Activated naive CD4-positive, alpha-beta T cell (primary cell): ENCODE measurements at places on chromosomes 3 and 15.

DNA sequence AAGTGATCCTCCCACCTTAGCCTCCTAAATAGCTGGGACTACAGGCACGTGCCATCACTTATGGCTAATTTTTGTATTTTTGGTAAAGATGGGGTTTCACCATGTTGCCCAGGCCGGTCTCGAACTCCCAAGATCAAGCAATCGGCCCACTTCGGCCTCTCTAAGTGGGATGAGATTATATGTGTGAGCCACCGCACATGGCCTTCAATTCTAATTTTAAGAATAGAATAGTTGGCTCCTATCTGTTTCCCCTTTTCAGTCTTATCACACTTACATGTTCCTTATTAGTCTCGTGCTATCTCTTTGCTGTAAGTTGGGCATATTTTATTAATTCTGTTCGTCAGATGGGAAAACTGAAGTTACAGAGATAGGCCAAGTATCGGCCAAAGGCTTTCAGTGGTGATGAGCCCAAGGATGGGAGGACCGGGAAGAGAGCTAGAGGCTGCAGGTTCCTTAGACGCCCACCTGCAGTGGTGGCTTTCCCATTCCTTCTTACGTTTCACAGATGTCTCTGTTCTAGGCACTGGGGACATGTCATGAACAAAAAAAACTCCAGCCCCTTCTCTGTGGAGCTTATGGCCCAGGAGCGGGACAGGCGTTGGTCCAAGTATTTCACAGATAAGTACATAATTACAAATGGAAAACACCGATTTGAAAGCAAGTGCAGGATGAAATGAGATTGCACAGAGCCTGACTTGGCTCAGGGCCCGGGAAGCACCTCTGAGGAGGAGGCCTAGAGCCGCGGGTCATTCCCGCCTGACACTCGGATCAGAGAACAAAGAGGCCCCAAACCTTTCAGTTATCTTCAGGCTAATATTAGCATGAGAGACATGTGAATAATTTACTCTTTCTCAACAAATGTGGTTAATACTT is 91.1 kb upstream of the KLF13 start:
- no peak for DNase-seq

- DNase-seq, result no peak
Observed at GRCh38 chr15:44308415-44308814, 19.9 kb downstream of the GOLM2 start.

DNA sequence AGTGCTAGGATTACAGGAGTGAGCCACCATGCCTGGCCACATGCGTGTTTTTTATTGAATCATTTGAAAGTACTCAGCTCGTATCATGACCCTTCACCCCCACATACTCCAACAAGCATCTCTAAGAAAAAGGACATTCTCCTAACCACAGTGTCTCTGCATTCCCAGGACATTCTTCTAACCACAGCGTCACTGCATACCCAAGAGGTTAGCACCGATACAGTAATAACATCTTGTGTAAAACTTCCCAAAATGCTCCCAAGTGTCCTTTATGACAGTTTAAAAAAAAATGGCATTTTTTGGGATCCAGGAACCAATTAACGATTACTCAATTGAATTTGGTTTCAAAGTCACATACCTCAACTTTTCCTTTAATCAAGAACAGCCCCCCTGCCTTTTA is 39.6 kb downstream of the FLNB start:
- DNase-seq, result no peak

DNA sequence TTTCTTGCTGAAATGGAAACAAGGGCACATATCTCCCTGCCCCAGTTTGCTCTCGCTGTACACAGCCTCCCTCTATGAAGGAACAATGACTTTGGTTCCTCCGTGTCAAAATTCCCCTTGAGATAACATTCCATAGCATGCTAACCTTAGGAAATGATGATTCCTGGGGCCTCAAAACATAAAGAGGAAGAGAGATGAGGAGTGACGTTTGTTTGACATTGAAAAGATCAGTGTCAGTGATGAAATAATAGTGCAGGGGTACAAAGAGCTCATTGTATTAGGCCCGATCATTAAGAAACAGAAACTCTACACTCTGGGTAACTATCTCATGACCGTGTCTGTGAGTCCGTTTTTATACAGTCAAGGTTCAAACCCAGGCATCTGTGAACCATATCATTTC is 55.2 kb downstream of the ARNT2 start:
- no peak for DNase-seq

DNA sequence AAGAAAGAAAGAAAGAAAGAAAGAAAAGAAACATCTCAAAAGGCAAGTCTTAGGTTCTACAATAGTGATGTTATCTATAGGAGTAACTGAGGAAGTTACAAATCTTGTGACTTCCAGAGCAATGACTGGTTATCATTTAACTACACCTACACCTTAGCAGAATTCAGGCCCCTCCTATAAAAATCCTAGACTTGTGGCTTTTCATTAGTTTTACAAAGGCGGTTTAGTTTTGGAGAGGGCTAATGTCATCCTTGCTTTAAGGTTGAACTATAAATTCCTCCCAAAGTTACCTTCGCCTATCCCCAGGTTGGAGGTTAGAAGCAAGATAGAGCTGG is 4.1 kb upstream of the SCAP start:
- no peak for DNase-seq

DNA sequence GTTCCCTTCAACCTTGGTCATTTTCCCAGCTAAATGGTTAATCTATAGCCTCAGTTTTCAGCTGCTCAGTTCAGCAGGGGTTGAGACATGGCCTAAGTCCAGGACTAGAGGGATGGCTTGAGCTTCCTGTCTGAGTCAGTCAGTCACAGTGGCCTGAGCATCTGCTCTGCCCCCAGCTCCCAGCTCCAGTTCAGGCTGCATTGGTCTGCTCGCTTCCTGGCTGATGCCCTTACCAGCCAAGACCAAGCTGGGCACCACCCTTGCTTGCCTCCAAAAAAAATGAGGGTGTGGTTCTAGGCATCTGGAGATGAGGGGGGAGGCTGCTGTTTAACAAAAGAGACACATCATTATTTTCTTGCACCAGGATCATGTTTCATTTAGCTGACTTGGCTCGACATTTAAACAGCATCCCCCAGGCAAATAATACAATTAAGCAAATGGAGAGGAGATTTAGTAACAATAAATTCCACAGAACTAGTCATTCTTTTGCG is 70.7 kb downstream of the WNT5A start:
- no peak for DNase-seq

DNA sequence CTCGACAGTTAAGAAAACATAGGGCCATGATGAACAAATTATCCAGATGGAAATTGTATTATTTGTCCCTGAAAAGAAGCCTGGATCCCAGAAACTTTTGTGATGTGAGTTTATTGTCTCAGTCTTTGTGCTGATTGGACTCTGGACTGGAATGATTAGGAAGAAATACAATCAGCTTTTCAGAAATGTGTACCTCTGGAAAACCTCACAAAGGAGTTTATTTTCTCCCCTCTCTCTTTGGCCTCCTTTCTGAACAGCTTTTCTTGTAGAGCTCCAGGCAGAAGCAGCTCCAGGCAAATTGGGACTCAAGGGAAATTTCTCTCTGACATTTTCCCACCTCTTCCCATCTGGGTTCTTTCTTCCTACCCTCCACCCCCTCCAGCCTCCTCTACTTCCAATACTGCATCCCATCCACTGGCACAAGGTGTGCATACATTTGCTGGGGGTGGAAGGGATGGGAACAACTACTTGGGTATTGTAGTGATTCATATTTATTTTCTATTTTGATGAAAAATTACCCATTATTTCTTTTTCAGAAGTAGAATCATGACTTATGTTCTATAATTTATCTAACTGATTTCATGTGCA is 119.7 kb downstream of the CD47 start:
- DNase-seq, result no peak

DNA sequence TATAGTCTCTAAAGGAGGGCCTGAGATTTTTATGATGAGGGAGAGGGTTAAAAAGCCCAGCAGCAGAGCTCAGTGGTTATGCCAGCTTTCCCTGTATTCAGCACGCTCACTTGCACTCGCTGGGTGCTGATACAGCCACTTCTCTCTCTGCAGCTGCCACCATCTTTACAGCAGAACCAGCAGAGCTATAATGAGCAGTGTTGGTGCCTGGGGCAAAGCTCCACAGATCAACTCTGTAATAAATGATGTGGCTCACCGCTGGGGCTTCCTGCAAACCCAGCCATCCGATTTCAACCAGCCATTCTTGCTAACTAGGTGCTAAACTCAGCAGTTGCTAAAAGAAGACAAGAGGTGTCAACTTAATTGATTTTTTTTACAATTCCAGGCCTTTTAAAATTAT is 48.0 kb downstream of the ARNT2 start:
- no peak for DNase-seq

DNA sequence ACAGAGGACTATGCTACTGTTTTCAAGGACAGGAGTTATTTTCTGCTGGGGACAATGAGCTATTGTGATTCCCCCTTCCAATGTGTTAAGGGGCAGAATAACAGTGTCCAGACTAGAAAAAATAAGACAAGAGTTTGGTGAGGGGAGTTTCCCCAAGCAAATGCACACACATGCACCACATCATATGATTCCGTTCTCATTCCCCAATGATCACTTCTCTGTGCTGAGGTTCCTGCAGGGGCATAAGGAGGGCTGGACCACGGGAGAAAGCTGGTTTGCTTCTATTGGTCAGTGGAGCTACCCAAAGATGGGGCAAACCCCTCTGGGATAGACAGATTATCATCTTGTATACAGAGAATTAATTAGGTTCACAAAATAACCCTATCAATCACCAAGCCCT is 80.6 kb downstream of the RBPMS2 start:
- no peak for DNase-seq

- DNase-seq, result no peak
Observed at GRCh38 chr3:143856252-143856970, 8.1 kb upstream of the SLC9A9 start.

DNA sequence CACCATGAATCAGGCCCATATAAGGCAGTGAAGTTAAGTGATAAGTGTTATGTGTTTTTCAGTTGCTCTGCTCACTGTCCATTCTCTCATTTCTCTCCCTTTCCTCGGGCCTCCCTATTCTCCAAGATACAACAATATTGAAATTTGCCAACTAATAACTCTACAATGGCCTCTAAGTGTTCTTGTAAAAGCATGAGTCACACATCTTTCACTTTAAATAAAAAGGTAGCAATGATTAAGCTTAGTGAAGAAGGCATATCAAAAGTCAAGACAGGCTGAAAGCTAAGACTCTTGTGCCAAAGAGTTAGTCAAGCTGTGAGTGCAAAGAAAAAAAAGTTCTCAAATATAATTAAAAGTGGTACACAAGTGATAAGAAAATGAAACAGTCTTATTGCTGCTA is 675.4 kb downstream of the OTOL1 start:
- DNase-seq, result no peak

- no peak for DNase-seq
Observed at GRCh38 chr15:67076147-67076843, 10.9 kb downstream of the SMAD3 start.

GRCh38 chr3:81080608-81081007 is 680.8 kb downstream of the GBE1 start:
- DNase-seq, result no peak

DNA sequence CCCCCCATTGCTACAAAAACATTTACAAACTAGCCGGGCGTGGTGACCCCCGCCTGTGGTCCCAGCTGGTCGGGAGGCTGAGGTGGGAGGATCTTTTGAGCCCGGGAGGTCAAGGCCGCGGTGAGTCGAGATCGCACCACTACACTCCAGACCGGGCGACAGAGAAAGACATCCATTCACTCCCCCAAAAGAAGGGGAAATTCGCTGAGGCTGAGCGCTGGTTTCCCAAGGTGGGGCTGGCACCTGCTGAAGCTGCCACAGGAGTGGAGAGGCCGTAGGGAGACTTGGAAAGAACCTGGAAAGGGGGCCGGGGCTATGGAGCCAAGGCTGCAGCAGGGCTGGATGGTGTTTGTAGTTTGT is 732 bp upstream of the CRTC3 start:
- no peak for DNase-seq

DNA sequence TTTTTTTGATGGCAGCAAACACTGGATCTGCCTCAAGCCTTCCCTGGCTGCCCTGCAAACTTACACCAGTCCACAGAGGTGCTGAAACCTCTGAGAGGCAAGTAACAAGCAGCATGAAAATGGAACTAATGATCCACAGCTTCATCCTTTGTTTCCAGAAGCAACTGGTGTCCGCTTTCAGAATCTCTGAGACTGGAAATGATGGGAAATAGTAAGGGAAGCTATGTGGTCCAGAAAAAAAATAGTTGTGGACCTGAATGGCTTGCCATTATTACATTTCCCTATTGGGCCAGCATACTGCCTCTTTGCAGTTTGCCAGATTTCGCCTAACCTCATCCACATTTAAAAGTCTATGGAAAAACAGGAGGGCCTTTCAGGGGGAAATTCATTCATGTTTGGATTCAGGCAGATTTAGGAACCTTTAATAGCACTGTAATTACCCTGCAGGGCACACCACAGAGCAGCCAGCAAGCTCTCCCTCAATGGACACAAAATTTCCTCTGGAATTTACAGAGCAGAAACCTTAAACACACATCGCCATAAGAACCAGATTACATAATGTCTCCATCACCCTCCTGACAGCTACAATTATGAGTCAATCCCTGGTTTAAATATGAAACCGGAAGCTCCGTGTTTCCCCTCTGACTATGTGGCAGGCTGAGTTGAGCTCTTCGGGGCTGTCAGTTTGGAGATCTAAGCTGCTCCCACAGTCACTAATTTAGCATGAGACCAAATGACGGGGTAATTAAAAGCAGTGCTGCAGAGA is 134.4 kb downstream of the TMCO5A start:
- DNase-seq, result no peak

GRCh38 chr3:120174811-120175539 is 80.7 kb upstream of the GSK3B start:
- no peak for DNase-seq

- no peak for DNase-seq
Observed at GRCh38 chr3:109973733-109974132, 636.4 kb upstream of the DPPA4 start.

GRCh38 chr3:63961891-63962290 is 49.7 kb upstream of the SCAANT1 start:
- no peak for DNase-seq
